ENCODE measurements at places on chromosomes 12 and 14.
A peak's percentile ranks its signal among the peaks of the same experiment; 100 is the strongest.

- DNase-seq, result no peak
Measured at GRCh38 chr14:95045836-95046430, 111.4 kb downstream of the DICER1 start.

DNA sequence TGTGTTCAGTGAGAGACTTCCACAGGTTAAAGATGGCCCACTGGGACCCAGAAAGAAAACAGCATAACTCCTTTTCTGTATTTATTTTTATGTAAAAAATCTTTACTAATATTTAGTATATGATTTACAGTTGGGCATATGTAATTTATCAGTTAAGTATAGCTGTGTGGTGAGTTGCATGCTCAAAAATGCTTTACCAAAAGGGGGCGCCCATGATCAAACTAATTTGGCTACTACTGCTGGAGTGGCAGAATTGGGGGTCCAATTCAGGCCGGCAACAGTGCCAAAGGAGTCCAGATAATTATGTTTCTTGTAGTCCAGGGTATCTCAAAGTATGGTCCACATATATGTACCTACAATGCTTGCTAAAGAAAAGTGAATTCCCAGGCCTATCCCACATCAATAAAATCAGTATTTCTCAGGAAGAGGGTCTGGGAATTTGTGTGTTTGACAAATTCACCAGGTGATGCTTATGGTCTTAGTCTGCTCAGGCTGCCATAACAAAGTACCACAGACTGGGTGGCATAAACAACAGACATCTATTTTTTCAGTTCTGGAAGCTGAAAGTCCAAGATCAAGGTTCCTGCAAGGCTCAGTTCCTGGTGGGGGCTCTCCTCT lies 152.0 kb downstream of the KTN1 start:
- peak; percentile 58 for DNase-seq

DNA sequence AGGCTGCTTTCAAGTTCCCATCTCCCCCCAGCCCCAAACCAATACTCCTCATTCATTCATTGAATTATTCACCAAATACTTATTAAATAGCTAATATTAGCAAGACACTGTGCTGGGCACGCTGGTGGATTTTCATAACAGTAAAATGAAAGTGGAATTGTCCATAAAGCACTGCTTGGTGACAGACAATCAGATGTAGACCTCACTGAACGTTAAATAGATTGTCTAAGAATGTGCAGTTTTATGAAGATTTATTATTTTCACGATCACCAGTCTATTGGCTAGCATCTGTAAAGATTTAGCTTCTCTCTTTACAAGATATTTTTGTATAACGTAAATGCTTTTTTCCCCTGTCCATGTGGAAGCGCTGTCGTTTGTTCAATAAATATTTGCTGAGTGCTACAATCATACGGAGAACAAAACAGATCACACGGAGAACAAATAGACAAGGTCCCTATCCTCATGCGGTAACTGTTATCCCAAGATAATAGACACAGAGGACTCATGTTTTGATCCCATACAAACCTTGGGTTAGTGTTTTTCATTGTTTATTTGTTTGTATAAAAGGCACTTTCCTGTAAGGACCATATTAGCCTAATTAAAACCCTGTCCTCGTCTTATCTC lies 397.6 kb downstream of the BCAT1 start:
- DNase-seq, result no peak

DNA sequence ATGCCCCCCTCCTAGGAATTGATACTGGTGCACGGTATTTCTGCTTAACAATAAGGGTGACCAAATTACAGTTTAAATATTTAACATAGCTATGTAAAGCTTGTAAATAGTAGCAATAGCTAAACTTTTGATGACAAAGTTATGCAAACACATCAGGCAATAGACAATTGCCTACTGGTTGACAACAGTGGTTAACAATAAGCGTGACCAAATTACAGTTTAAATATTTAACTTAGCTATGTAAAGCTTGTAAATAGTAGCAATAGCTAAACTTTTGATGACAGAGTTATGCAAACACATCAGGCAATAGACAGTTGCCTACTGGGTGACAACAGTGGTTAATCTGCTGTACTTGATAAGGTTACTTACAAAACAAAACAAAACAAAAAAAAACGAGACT lies 886.5 kb upstream of the FLRT2 start:
- no peak for DNase-seq

DNA sequence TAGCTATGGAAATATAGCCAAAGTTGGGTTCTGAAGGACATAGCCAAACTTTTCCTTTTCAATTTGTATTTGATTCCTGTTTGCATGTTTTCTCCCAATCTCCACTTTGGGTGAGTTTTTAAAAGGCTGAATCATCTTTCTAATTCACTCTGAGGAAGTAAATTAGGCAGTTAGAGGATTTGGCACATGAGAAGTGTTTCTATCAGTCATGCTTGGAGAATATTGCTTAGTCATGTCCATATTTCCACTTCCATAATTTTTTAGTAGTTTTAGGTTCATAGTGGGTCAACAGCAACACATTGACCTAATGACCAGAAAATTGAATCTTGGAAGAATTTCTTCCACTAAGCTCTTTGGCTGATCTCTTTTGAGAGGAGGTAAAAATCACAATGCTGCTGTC lies 21.8 kb downstream of the IRAK3 start:
- peak; percentile 51 for DNase-seq

DNA sequence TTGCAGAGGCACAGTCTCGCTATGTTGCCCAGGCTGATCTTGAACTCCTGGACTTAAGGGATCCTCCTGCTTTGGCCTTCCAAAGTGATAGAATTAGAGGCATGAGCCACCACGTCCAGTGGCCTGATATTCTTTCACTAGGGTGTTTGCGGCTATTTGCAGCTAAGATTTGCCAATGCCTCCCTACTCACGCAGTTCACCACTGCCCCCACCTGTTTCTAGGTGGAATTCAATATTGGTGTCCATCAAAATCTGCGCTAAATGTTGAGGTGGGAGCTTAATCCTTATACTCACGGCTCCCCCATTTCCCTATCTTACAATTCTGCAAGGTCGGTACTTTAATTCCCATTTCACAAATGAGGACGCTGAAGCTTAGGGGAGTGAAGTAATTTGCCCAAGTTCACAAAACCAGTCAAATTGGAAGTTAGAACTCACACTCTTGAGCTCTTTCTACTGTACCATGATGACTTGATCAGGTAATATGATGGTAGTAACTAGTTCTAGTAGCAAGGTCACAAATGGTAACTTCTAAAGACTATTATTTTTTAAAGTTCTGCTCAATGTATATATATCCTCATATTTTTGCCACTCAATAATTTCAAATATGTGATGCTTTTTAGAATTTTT lies 22.1 kb upstream of the LRRC9 start:
- peak; percentile 13 for DNase-seq

DNA sequence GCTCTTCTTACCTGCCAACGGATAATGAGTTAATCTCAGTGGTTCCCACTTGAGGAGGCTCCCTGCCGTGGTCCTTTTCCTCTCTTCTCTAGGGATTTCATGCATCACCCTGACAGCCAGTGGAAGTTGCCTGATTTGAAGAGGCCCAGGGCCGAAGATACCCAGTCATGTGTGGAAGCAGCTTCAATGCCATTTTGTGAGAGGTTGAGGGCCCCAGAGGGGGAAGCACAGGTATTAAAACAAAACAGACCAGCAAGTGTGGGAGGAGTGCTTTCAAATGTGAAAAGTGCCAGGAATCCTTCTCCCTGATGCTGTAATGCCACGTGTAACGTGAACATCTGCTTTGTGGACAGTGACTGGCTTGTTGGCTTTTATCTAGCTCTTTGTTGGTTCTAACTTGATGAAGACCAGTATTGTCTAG lies 1.5 kb downstream of the TCP11L2 start:
- no peak for DNase-seq

DNA sequence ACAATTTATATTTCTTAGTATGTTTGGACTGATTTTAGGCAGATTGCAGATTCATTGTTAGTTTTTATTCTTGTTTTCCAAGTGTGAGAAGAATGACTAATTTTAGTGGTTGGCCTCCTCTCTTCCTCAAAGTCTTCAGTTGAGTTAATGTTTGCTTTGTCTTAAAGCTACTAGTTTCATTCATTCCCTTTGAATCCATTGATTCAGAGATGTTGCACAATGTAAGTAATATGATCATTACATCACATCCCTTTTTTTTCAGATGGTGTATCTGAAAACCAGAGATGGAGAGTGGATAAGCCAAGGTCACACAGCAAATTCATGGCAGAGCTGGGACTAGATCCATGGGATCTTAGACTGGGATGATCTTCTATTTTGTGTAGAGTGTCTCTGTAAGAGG lies 577.5 kb downstream of the BCL11B start:
- no peak for DNase-seq

Data from hematopoietic multipotent progenitor cell treated with erythropoietin and hydrocortisone succinate and interleukin-3 and kit ligand, for 8 days (in vitro differentiated cells).